Activated T-cell treated with anti-CD3 and anti-CD28 coated beads for 1 hour (primary cell): ENCODE measurements at places on chromosomes 11 and 22.

GRCh38 chr22:44931077-44931540 is 78.7 kb downstream of the PHF21B start:
- DNase-seq = no peak

DNA sequence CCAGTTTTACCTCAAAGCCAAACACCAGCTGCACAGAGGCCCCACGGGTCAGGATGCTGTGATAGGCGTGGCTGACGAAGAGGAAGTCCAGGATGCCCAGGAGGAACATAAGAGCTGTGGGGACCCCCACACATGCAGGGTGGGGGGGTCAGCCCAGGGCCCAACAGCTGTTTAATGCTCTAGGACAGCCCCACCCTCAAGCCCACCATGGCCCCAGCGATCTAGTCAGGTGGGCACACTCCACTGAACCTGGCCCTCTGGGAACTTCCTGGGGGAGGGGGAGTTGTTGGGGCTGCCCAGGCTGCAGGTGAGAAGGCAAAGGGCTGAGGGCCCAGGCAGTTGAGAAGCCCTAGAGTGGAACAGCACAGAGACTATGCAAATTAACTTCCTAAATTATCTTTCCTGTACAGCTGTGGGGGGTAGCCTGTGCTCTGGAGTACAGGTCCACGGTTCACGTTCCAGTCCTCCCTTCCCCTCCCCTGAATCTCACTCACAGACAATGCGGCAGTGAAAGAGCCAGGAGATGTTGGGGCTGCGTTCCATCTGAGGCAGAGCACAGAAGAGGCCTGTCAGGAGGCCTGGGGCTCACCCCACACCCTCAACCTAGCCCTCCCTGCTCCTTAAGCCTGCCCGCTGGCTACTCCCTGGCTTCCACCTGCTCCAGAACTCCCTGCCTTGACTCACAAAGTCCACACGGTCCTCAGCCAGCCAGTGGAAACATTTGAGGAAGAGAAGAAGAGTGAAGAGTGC is 1.9 kb downstream of the SYVN1 start:
- DNase-seq = no peak

DNA sequence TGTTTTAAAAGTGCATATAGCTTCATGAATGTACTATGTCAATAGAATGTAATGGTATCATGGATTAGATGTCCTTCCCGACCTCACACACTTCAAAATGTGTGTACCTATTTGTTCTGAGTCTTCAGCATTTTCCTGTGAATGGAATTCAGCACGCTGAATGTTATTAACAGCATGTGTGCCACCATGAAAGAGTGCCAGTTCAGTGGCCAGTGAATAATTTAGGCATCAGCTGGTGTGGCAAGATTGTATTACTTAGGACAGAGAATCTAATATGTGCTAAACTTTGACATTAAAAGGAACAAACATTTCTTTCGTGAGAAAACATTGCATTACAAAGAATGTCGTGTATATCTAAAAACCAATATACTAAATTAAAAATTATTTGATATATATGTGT is 46.4 kb downstream of the HIPK3 start:
- no peak for DNase-seq

DNA sequence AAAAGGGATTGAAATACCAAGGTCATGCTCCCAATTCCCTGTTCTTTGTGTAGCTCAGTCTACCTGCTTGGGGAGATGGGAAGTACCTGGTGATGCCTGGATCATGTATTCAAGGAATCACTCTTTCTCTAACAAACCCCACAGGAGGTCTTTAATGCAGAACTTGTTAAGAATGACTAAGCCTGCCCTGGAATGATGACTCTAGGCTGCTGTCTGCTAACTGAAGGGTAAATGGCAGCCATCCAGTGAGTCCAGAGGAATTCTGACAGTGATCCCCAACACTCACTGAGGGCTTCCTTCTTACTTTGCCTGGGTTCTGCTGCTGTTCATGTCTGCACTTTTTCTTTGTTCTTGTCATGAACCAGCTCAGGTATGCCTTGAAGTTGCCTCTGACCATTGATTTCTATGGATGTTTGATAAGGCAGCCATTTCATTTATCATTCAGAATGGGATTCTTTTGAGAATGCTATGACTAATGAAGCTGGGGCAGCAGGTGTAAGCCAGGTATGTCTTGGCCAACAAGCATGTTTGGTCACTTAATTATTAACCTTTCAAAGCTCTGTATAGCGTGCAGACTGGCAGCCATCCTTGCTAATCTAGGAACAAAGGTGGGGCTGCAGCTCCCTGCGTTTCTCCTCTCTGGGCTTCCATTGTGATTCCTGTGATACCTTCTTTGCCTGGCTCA is 11.4 kb downstream of the PRSS23 start:
- no peak for DNase-seq

GRCh38 chr11:43359422-43359818 is 700 bp downstream of the TTC17 start:
- DNase-seq = peak; percentile 4

GRCh38 chr22:28051787-28052356 is 132.8 kb upstream of the PITPNB start:
- DNase-seq = peak; percentile 12

DNA sequence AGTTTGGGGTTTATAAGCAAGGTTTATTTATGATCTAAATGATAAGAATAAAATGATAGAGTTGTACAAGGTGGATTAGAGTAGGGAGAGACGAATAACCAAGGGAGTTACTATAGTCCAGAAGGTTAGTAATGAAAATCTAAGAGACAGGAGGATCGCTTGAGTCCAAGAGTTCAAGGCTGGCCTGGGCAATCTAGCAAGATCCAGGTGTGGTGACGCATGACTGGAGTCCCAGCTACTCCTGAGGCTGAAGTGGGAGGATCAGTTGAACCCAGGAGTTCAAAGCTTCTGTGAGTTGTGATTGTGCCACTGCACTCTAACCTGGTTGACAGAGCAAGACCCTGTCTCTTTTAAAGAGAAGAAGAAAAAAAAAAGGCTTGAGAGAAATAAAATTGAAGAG is 12.3 kb downstream of the HMGXB4 start:
- no peak for DNase-seq

DNA sequence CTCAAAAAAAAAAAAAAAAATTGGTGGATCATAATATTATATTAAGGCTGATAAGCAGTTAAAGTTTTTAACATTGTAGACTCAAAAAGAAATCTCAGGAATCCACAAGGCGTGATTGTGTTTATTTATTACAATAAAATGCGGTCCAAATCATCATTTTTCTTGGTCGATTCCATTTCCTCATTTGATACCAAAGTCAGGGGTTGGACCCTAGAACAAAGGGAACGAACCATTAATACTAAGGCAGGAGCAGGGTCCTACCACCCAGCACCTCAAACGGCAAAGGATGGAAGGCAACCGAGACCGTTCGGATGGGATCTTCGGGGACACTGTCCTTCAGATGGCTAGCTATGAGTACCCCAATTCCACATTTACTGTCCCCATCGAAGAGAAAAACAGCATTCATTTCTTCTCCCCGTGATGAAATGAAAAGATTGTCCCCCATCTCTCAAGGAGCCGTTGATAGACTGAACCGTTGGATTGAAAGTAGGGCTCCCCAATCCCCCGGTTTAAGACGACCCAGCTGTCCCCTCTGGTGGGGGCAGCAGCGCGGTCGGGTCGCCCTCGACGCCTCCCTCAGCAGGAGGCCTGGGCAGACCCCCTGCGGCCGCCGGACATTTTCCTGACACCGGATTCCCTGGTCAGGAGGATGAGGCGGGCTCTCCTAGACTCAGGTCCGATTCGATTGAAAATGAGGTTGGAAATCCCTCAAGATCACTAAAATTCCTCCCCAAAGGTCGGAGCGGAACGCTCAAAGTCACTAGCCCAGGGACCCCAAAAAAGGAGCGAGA is 607 bp downstream of the DMC1 start:
- DNase-seq = no peak

DNA sequence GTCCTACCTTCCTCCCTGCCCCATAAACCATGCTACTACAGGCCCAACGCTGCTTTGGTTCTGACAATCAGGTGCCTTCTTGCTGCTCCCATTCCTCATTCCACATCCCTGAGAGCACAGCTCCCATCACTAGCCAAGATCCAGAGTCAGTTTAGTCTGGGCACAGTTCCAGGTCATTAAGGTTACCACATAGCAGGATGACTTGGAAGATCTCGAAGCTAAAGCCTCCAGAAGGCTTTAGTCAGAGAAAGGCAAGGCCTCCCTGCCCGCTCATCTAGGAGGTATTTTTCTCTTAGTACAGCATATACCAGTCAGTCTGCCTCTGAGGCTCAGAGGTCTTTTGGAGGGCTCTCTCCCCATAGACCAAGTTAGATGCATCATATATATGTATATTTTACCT is 30.3 kb downstream of the TRIM66 start:
- DNase-seq = no peak

DNA sequence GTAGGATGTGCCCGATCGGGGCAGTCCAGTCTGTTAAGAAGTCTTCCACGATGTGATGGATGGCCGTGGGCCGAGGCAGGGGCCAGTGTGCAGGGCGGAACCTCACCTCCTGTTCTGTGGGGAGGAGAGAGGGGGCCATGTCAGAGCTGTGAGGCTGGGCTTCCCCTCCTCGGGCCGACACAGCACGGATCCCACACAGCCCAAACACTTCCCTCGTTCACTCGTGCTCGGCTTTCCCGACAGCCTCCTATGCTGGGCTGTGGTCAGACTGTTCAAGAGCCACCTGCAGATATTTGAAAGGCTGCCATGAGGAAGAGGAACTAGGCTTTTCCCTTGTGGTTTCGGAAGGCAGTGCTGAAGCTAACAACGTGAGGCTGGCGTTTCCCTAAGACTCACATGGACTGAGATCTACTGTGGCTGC is 12.3 kb upstream of the TXN2 start:
- no peak for DNase-seq

- DNase-seq = no peak
Observed at GRCh38 chr11:72975778-72976521, 161.7 kb downstream of the ATG16L2 start.

DNA sequence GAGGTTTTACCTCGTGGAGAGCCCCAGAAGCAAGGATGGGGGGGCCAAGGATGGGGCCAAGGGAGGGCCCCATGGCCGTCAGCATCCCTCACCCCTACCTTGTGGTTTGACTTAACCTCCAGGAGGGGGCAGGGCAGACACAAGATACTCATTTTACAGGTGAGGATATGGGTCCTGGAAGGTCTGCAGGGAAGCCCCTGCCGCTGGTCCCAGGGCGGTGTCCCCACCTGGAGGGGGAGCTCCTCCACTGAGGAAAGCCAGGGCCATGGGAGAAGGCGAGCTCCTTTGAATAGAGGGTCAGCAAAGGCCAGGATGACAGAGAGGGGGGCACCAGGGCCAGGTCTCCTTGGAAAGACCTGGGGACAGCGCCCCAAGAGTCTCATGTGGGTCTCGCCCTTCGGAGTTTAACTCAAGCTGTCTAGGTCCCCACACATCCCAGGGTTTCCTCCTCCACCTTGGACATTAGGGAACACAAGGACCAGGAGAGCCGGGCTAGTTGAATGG is 5.9 kb upstream of the ADORA2A start:
- DNase-seq = no peak

DNA sequence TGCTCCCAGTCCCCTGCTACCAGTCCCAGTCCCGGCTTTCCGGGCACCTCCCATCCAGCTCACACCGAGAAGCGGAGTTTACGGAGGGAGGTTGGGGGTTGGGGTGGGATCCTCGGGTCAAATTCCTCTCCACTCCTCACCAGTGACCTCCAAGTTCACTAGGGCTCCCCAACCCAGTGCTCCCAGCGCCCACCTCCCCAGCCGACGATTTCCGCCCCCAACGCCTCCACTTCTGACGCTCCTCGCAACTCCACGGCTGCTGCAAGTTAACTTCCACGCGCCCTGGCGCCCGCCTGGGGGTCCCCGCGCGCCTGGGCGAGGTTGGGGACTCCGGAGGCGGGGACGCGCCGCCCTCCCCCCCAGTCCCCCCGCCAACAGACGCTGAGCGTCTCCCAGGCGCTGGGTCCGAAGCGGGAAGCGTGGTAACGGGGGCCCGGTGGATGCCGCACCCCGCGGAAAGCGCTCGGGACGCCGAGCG is 526 bp downstream of the TPST2 start:
- DNase-seq = no peak

GRCh38 chr11:87425391-87425790 is 387.7 kb downstream of the TMEM135 start:
- DNase-seq = no peak

DNA sequence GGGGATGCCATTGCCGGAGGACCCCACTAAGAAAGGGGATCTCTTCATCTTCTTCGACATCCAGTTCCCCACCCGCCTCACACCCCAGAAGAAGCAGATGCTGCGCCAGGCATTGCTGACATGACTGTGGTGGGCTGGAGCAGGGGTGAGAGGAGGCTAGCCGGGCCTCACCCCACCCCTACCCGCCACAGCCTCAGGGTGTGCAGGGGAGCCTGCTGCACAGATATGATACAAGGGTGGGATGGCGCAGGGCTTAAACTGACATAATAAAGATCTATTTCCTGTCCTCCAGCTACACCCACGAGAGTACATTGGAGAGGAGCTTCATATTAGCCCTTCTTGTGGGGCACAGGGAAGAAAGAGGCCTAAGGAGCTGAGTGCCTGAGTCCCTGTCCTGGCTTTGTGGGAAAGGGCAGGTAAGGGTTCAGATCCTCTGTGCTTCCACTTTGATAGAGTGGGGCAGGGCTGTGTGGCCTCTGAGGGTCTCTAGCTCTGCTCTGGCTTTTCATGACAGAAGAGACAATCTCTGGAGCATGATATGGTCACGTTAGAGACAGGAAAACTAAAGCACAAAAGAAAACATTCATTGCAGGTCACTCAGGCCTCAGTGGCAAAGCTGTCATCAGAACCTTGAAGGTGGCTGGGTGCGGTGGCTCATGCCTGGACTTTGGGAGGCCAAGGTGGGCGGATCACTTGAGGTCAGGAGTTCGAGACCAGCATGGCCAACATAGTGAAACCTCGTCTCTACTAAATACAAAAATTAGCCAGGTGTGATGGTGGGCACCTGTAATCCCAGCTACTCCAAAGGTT is 12.4 kb downstream of the UCP2 start:
- DNase-seq = no peak

GRCh38 chr11:106043540-106043939 is 21.5 kb upstream of the MSANTD4 start:
- DNase-seq = no peak

- no peak for DNase-seq
Observed at GRCh38 chr11:85379066-85379465, 248.1 kb downstream of the DLG2 start.

DNA sequence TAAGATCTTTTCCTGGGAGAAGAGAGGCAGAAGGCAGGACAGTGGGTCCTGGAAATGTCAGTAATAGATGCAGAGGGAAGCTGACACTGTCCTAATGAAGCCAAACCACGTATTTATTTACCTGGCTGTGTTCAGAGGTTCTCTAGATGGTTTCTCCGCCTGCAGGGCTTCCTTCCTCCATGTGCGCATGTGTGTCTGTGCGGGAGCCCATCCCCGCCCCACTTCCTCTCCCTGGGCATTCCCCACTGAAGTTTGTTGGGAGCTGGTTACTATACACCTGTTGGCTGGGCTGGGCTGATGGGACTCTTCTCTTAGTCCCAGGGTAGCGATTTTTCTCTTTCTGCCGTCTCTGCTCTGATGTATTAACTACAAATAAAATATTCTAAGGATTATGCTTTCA is 204.9 kb upstream of the TBCEL start:
- DNase-seq = no peak
